Thyroid gland (tissue), 4 donors: ENCODE measurements at places on chromosomes 7 and 10. TPM values are rescaled to one million over a fixed set of nuclear protein-coding genes. Genes with fewer than 3 reads are reported as not detected.

- no peak for DNase-seq
Observed at GRCh38 chr10:30738416-30738815, 108.9 kb upstream of the LYZL2 start.

The CCL24 gene
- not detected for total RNA-seq

- no peak for DNase-seq
Observed at GRCh38 chr7:44201813-44202212, 1.0 kb downstream of the YKT6 start.

The WDR11 gene
- 79.0 TPM for total RNA-seq

The CPA4 gene
- not detected for total RNA-seq

DNA sequence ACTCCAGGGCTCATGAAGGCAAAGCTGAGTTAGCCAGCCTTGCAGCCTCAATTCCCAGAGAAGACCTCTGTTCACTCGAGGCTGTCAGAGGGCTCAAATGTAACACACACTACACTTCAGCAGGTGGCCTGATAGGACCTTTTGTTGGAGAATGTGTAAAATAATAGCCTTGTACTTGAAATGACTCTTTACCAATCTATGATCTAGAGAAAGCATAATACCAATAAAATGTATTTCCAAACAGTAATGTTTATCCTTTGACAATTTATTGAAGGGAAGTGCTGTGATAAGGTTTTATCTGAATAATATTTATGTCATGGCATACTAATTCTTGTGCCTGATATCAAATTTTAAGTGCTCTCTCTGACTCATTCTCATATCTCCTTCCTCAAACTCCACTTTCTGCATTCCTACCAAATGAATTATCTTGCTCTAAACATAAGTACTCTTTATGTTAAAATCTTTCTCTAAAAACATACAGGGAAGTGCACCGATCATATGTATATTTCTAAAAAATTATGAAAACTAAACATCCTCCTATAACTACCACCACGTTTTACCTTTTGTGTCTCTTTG lies 20.9 kb downstream of the CYP3A7 start:
- DNase-seq: no peak

DNA sequence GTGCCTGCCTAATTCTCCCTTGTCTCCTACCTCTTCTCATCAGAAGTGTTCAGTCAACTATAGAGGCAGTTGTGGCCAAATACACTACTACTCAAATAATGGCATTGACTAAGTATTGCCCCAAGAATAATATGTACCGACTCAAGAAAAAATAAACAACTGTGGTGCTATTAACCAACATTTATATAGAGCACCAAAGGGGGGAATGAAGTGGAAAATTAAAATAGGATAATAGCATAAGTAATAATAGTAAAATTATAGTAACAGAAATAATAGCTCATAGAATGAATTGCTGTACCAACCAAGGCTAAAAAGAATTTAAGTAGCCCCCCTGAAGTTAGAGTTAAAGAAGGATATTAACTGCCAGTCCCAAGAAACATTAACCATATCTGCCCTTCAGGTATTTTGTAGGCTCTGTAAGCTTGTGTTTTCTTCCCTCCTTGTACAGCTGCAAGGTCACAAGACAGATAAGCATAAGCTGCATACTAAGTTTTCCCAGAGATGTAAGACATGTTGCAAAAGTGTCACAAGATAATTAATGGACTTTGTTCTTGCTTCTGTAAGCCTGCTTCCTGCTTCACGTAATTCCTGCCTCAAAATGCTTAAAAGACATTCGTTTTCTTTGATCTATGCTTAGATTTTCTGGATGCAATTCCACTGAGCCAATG lies 10.9 kb upstream of the CYREN start:
- DNase-seq: no peak

The EN2 gene
- total RNA-seq: 0.29 TPM

- DNase-seq: peak; percentile 63
Observed at GRCh38 chr10:22341190-22341925, 3.9 kb upstream of the SPAG6 start.

- no peak for DNase-seq
Observed at GRCh38 chr7:38978491-38978890, 782 bp downstream of the POU6F2 start.

GRCh38 chr10:103465411-103466179 lies 6.9 kb upstream of the CALHM1 start:
- no peak for DNase-seq

The ZNF107 gene
- total RNA-seq: 13.0 TPM

DNA sequence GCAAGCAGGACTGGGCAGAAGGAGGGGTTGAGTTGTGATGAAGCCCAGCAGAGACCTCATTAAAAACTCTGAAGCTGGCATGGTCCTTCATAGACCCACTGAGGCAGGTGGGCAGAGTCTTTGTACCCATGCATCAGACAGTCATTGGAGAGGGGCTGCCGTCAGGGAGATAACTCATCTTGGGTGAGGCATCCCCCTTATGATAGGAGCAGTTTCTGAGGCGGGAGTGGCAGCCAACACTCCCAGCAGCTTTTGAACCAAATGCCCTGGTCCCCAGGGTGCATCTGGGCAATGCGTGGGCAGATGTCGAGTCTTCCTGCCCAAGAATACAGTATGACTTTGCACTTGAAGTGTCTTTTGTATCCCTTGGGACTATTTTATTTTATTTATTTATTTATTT lies 68.1 kb downstream of the HTR5A start:
- DNase-seq: no peak

GRCh38 chr10:93742633-93743349 lies 14.9 kb upstream of the LGI1 start:
- no peak for DNase-seq

DNA sequence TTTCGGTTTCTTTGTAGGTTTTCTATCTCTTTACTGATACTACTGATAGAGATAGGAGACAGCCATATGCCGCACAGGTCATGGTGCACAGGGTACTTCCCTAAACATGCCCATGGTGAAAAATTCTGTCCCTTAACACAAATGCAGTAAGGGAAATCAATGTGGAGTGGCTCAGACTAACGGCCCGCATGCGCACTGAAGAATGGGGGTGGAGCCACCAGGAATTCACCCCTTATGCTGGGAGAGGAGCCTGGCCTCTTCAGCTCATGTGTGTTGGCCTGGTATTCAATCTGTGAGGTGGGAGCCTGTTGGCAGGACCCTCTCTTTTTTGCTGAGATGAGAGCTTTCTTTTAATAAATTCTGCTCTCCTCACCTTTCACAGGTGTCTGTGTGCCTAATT lies 8.4 kb upstream of the URGCP start:
- no peak for DNase-seq

- DNase-seq: no peak
Observed at GRCh38 chr7:6226194-6226799, 46.1 kb downstream of the CYTH3 start.

The AP3M1 gene
- 33.5 TPM for total RNA-seq

The ANXA7 gene
- 222 TPM for total RNA-seq

DNA sequence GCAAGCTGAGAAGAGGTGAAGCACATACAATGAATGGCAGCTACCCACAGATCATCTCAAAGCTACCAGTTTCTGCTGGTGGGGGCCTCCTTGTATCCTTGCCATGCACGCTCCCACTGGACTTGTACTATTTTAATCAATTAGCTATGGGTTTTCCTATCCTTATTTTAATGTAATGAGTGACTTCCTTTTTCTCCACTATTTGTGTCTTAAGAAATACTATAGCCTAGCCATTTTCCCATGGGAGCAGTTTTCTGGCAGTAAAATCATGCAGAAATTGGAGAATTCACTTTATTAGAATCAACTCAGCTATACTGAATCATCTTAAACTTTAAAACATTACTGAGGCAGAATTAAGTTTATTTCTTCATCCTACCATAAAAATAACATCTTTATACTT lies 73.5 kb downstream of the CTNNA3 start:
- no peak for DNase-seq

DNA sequence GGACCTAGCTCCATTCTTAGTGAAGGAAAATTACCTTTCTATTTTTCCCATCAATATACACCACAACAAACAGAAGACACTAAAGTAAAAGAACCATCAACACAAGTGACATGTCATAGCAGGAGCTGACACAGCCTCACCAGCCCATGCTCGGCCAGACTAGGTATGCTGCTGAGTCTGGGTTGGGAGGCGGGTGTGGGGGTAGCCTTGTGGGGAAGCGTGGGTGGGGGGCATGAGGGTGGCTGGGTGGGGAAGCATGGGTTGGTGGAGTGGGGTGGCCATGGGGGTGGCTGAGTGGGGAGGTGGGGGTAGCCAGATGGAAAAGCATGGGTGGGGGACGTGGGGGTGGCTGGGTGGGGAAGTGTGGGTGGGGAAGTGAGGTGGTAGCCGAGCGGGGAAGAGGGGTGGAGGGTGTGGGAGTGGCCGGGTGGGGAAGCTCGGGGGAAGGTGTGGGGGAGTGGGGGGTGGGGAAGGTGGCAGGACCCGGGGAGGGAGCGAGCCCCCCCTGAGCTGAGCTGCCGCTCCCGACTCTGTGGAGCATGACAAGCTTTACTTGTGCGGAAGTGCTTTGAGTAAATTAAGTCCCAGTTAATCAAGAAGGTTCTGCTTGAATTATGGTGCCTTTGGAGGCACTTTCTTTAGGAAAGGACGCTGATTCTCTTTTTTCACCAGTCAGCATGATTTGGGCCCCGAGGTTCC lies 294.6 kb upstream of the ZNF32 start:
- no peak for DNase-seq

GRCh38 chr7:36474283-36475010 lies 84.8 kb downstream of the ANLN start:
- no peak for DNase-seq

The TYW1B gene
- total RNA-seq: 4.9 TPM

GRCh38 chr7:25087855-25088254 lies 37.2 kb downstream of the CYCS start:
- no peak for DNase-seq

- no peak for DNase-seq
Observed at GRCh38 chr7:77699056-77699455, 2.8 kb downstream of the RSBN1L start.

DNA sequence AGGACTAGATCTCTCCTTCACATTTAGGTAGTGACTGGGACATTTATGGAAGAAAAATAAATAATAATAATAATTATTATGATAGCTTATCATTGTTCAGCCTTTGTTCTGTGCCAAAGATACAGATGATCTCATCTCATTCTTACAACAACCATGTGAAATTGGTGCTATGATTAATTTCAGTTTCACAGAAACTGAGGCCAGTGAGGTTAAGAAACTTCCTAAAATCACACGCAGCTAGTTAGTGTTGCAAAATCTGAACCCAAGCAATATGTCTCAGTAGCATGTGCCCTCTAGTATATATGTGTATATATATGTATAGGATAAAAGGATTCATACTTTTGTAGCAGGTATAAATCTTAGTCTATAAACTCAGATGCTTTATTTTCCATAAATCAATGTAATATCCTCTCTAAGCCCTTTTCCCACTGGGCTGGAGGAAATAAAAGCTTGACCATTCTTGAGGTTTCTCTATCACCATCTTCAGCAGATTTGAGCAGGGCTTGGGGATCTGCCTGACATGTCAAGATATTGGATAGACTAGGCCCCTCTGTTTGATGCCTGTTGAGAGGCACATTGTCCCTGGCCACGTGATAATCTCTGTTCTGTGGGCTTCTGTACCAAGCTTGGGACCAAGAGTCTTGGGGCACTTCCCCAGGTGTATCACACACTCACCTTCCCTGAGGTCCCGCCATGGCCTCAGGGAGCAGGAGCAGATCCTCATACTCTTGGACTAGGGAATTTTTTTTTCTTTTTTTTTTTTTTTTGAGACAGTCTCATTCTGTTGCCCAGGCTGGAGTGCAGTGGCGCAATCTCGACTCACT lies 172.6 kb upstream of the NRP1 start:
- no peak for DNase-seq

DNA sequence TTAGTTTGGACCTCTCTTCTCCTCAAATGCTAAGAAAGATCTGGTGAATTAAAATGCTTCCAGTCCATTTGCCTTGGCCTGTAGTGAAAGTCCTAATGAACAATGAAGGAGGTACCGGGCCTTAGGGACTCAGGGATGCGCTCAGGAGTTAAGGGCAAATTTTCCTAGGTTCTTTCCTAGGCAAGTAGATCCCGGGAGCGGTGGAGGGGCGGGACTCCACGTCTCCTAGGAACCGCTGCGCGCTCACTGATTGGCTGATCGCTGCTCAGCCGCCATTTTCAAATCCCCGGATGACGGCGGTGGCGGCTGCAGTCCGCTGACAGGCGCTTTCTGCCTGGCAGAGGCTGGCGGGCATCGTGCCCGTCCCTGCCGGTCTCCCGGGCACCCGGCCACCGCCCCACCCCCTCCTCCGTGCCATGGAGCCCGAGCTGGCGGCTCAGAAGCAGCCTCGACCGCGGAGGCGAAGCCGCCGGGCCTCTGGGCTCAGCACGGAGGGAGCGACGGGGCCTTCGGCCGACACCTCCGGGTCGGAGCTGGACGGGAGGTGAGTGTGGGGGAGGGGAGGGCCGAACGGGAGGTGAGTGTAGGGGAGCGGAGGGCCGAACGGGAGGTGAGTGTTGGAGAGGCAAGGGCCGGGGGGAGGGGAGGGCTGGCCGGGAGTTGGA lies at the start of gene NET1:
Gene NET1, plus strand, starts transcription at position 281 of the 665 bp plus-strand sequence. Its CDS starts 136 bp downstream, at position 417.
- DNase-seq: peak; percentile 93

The FAM180A gene
- total RNA-seq: 3.9 TPM

- DNase-seq: no peak
Observed at GRCh38 chr10:102619281-102619981, 24.8 kb upstream of the TRIM8 start.

- no peak for DNase-seq
Observed at GRCh38 chr7:132349075-132349474, 227.2 kb downstream of the PLXNA4 start.

- DNase-seq: no peak
Observed at GRCh38 chr7:116617878-116618277, 54.1 kb upstream of the MET start.

DNA sequence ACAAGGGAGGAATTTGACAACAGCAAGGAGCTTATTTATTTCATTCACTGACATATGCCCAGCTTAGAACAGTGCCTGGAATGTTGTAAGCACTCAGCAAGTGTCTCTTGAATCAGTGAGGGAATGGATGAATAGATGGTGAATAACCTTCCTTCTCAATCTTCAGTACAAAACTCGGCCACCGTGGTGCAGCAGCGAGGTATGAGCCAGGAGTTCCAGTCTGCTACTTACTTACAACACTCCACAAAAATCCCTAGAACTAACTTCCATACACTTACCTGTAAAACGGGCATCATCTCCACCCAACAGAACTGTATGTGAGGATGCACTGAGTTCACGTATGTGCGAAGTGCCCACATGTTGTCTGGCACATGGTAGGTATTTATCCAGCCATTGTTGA lies 237.4 kb downstream of the WDR11 start:
- peak; percentile 40 for DNase-seq

The SEMA3E gene
- total RNA-seq: 0.94 TPM

GRCh38 chr7:110336423-110336822 lies 754.5 kb upstream of the LRRN3 start:
- DNase-seq: no peak

The BICC1 gene
- total RNA-seq: 9.3 TPM

The APBB1IP gene
- 1.5 TPM for total RNA-seq

- no peak for DNase-seq
Observed at GRCh38 chr7:891291-891690, 14.9 kb downstream of the GET4 start.

The RASA4 gene
- total RNA-seq: 47.8 TPM

DNA sequence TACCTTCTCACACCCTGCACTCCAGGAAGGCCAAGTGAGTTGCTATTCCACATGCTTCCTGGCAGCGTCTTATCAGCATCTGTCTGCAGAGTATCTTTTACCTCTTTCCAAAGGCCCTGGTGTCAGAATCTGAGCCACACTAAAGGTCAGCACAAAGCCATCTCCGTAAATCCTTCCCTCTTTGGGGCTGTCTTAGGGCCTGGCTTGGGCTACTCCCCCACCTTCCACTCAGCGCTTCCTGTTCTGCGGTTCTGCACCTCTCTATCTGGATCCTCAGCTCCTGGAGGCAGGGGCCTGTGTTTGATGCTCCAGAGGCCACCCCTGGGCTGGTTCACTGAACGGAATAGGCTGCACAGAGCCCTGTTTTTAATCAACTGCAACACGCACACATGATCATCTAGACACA lies 334.8 kb upstream of the GALNT17 start:
- DNase-seq: no peak
